ENCODE measurements at places on chromosomes 3 and 15.

DNA sequence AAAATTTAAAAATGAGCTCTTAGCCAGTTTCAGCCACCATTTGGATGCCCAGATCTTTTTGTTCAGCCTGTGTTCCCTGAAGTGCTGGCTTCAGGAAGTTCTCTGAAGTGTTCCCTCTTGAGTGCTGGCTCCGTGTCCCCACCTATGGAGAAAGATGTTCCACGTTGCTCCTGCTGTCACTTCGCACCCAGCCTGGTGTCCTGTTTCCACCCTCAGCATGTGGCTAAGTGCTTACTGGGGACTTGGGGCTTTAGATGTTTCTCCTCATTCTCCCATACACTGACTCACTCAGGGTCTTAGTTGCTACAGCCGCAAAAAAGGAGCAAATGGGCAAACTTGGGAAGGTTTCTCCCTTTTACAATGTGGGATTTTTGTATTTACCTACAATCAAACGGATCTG, 16.6 kb downstream of the CHCHD6 start:
- DNase-seq = no peak

DNA sequence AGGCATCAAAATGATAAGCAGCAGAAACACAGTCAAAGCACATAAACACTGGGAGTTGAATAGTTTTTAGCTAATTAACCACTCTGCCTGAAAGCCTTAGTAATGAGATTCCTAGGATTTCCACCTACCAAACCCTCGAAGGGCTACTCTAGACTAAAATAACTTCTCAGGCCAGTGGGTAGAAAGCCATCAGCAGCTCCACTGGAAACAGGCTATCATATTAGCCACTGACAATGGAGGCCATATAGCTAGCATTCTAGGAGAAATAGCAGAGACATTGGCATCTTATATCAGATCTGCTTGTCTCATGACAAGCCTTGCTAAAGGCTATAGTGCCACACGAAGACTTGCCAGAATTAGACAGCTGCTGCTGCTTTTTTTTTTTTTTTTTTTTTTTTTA, 4.5 kb upstream of the CAPN3 start:
- DNase-seq = no peak

GRCh38 chr3:148307443-148307843, 390.3 kb upstream of the AGTR1 start:
- no peak for DNase-seq

GRCh38 chr3:127749787-127750225, 72.5 kb downstream of the MGLL start:
- DNase-seq = no peak

GRCh38 chr3:130905551-130905950, 11.7 kb downstream of the ATP2C1 start:
- DNase-seq = peak; percentile 56

DNA sequence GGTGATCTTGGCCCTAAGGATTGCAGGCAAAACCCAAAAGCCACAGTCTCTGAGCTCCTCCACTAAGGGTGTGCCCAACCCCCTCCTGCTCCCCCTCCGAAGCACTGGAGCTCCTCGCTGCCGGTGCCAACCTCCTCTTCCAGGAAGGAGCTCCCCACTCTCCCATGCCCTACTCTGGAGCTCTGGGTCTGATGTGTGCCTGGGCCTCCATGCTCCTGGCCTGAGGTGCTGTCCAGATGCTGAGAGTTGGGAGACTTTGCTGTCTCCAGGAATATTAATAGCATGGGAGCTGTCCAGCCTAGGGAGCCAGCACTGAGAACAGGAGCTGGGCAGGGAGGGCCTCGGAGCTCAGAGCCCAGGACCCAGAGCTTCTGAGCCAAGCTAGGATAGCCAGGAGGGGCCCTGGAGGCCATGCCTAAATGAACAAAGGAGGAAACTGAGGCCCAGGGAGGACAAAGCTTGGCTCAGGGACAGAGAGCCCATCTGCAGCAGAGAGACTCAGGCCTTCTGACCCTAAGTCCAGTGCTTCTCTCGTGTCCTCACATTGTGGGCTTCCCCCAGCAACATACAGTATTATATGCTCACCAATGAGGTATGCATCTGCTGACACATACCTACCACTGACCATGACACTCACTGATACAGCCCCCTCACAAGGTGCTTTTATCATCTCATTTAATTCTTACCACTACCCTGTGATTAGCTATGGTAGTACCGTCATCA, 36.9 kb upstream of the HERC1 start:
- peak; percentile 65 for DNase-seq

DNA sequence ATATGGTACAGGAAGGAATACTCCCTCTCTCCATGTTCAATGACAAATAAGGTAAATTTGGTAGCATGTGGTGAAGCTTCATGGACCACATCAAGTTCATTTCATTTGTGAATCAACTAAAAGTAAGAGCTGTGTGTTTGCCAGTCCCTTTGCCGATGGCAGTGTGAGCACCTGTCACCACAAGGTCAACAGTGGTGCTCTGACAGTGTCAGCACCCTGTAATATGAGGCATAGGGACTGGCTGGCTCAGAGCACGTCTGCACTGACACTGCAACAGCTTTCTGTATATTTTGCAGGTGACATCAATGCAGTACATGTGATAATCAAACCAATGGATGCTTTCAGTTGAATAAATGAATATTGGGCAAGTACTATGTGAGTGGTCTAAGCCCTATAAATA, 852.4 kb downstream of the TUSC7 start:
- no peak for DNase-seq

DNA sequence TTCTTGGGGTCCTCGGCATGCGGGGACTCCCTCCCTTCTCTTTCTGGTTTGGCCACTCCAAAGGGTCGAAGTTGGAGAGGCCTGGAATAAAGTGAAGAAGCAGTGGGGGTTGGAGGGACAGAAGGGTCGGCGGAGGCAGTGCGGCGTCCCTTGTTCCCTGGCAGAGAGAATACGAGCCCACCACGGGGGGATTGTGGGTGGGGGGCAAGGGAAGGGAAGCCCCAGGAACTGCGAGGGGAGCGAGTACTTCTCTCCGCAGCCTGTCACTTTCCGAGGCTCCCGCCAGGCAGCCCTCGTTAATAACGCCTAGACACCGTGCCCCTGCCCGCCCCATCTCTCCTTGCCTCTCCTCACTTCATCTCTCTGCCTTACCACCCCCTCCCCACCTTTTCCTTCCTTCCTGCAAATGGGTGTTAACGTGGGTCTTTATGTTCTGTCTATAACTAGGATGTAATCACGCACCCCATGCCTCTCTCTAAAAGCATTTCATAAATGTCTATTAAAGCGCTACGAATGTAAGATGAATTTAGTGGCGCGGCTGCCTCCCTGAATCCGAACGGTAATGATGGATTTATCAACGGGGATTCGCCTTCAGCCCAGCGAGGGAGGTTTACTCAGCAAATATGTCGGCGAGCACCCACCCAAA, 13.7 kb downstream of the NR2F2 start:
- DNase-seq = no peak

DNA sequence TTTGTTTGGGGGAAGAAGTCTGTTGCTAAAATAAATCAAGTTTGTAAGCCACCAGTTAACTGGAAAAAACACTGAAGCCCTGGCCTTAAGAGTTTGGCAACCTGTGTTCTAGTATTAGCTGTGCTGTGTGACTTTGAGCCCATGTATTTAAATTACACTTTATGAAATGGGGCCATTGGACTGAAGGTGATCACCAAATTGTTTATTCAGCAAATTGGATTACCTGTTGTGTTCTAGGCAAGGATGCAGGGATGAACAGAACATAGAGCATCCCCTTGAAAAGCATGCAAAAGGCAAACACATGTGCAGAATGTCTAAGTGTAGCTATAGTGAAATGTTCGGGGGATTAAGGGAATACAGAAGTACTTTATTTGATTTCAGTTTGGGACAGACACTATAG, 54.6 kb downstream of the TMOD3 start:
- no peak for DNase-seq

Data from HFF-Myc (cell line).